Thoracic aorta endothelial cell (primary cell): ENCODE measurements at places on chromosomes 7 and 10. TPM values are rescaled to one million over a fixed set of nuclear protein-coding genes. Genes with fewer than 3 reads are reported as not detected.

The TYW1 gene
- 17.4 and 18.5 TPM in 2 replicates for total RNA-seq

The CACNB2 gene
- total RNA-seq, result 0.07 TPM in 1 of 2 replicates, not detected in the other

The SAMD9L gene
- 24.3 and 26.5 TPM in 2 replicates for total RNA-seq

The POM121C gene
- total RNA-seq, result 19.4 and 21.7 TPM in 2 replicates

The MAGI2 gene
- total RNA-seq, result 7.2 and 7.7 TPM in 2 replicates
